ENCODE measurements at places on chromosomes 1 and 21.

DNA sequence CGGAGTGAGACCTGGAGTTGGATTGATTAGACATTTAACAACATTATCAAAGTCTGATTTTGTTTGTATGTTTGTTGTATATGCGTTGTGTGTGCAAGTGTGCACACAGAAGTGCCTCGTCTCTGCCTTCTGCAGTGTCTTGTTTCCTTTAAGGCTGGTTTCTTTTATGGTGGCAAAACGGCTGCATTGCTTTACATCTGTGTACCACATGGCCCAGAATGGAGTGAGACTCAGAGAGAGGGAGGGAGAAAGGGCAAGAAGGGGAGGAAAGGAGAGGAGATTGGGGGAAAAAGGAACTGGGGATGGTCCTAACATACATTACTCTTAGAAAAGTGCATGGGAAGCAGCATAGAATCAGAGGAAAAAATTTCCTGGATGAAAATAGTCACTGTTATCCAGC is 99.7 kb upstream of the WLS start:
- no peaks in the 10 kb centered on the region for H3K27me3 ChIP-seq
- H3K36me3 ChIP-seq = no peaks in the 10 kb centered on the region
- DNase-seq = no peak
- peaks cover 13% of the 10 kb centered on the region for H3K4me1 ChIP-seq
- no peak overlapping the region for H3K4me3 ChIP-seq
- no peak overlapping the region for H3K27ac ChIP-seq

- no peaks in the 10 kb centered on the region for H3K36me3 ChIP-seq
- peak overlapping the region; percentile 70 for H3K27ac ChIP-seq
- H3K4me1 ChIP-seq = peaks cover 28% of the 10 kb centered on the region
- no peak for DNase-seq
- H3K4me3 ChIP-seq = no peak overlapping the region
Observed at GRCh38 chr1:115748401-115749150, 19.9 kb downstream of the CASQ2 start.

GRCh38 chr1:2382621-2383361 is 8.6 kb downstream of the MORN1 start:
- H3K27me3 ChIP-seq = no peaks in the 10 kb centered on the region
- no peak overlapping the region for H3K4me3 ChIP-seq
- peak; percentile 61 for DNase-seq
- no peaks in the 10 kb centered on the region for H3K4me1 ChIP-seq

DNA sequence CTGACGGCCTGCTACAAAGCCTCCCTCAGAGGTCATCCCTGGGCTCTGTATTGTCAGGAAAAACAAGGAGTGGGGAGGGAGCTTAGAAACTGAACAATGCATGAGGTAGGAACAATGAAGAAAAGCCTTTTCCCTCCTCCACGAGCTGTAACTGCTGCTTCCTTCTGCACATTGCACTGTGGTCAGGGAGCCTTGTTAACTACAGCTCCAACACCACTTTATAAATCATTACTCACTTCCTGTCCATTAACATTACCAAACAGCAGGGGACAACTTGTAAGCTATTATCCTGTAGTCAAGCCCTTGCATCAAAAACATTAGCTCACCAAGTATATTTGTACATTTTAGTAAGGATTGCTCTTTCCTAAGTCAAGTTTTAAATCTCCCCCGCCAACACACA is 336.0 kb upstream of the NR5A2 start:
- no peaks in the 10 kb centered on the region for H3K27me3 ChIP-seq
- peak; percentile 34 for DNase-seq
- peaks cover 31% of the 10 kb centered on the region for H3K4me1 ChIP-seq
- no peak overlapping the region for H3K4me3 ChIP-seq
- H3K36me3 ChIP-seq = peaks cover 5% of the 10 kb centered on the region
- H3K27ac ChIP-seq = peak overlapping the region; percentile 3

DNA sequence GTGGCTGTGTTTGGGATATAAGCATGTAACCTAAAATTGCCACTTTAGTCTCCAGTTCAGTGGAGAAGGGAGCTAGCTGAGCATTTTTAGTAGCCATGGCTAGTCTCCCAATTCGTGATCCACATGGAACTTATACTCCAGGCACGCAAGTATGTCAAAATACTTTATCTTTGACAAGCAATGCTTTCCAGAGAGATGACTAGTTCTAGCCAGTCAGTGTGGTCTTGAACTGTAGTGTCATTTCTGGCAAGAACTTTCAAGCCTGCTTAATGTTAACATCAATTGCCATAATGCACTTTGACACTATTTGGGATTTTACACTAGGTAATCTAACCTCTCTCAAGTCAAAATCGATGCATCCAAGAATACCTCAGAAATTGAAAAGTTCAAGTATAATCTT is 660.0 kb downstream of the PTPRC start:
- H3K4me3 ChIP-seq = no peak overlapping the region
- no peak for DNase-seq
- no peaks in the 10 kb centered on the region for H3K36me3 ChIP-seq
- H3K4me1 ChIP-seq = peaks cover 25% of the 10 kb centered on the region
- H3K27ac ChIP-seq = no peak overlapping the region
- no peaks in the 10 kb centered on the region for H3K27me3 ChIP-seq

DNA sequence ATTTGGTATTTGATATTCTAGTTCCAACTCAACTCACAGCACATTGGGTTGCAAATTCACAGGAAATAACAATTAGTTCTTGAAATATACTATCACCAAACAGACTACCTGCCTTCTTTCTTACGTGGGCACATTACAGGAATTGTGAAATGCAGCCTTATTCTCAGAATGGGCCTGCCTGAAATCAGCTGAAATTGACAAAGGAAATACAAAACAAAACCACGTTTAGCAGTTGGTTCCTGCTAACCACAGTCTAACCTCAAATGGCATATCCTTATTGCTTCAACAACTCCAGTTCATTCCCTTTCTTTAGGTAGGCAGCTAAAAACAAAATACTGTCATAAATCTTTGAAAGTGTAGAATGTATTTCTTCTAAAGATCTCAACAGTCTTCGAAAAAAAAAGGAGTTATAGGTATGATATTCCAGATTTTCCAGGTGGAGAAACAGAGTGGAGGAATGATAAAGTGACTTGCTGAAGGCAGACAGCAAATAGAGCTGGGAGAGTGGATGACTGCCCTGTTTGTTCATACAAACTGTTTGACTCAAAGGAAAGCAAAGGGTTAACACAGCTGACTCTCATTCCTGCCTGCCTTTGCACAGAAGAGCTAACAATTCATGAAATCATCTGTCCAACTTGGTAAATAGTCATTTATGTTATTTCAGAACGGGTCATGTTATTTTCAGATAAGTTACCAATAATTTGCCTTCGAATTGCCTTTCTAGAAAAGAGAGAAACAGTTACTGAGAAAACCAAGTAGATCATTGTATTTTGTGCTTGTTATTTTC is 1.6 kb upstream of the GREM2 start:
- H3K4me3 ChIP-seq = no peak overlapping the region
- no peak for DNase-seq
- peaks cover 55% of the 10 kb centered on the region for H3K27me3 ChIP-seq

DNA sequence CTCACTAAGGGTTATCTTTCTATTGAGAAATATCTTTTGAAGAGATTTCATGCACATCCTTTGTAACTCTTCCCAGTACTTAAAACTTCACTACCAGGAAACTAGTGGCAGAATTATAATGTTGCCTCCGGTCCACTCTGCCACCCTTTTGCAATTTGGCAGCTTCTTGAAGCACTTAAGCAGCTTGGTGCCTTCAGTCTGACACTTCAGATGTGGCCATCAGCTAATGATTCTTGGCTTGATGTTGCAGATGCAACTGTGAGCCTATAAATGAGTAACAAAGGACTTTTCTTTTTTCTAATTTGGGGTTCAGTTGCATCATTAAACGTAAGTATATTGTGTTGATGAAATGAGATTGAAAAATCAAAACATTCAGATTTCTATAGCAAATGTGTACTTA is 187.5 kb upstream of the C21orf91 start:
- no peaks in the 10 kb centered on the region for H3K27me3 ChIP-seq
- no peaks in the 10 kb centered on the region for H3K4me1 ChIP-seq
- H3K36me3 ChIP-seq = no peaks in the 10 kb centered on the region
- no peak for DNase-seq
- no peak overlapping the region for H3K27ac ChIP-seq

GRCh38 chr1:214718724-214719123 is 115.7 kb downstream of the CENPF start:
- H3K36me3 ChIP-seq = no peaks in the 10 kb centered on the region
- H3K27ac ChIP-seq = no peak overlapping the region
- no peak for DNase-seq

GRCh38 chr1:24720152-24720551 is 25.1 kb upstream of the CLIC4 start:
- peaks cover 9% of the 10 kb centered on the region for H3K4me1 ChIP-seq
- H3K27ac ChIP-seq = no peak overlapping the region
- H3K36me3 ChIP-seq = peaks cover 9% of the 10 kb centered on the region
- DNase-seq = no peak
- H3K27me3 ChIP-seq = no peaks in the 10 kb centered on the region
